ENCODE measurements at places on chromosomes 11 and 22. TPM values are rescaled to one million over a fixed set of nuclear protein-coding genes. Genes with fewer than 3 reads are reported as not detected.

Gene RBMXL2
- total RNA-seq: 2.7 TPM

DNA sequence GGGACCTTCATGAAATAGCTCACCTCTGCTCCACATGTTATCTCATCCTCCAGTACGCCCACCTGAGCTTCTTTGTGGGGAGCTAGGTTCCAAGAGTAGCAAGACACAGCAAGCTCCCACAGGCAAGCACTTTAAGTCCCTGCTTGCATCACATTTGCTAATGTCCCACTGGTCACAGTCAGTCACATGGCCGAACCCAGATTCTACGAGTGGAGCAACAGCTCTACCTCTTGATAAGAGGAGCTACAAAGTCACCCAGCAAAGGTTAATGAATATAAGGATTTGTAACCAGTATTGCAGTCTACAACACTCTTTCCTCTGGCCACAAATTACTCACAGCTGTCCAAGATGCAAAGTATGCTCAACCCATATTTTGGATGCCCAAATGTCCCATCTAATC is 15.2 kb upstream of the MS4A15 start:
- no peak for DNase-seq

Gene DDI1
- total RNA-seq: not detected

Gene ANO5
- not detected for total RNA-seq

DNA sequence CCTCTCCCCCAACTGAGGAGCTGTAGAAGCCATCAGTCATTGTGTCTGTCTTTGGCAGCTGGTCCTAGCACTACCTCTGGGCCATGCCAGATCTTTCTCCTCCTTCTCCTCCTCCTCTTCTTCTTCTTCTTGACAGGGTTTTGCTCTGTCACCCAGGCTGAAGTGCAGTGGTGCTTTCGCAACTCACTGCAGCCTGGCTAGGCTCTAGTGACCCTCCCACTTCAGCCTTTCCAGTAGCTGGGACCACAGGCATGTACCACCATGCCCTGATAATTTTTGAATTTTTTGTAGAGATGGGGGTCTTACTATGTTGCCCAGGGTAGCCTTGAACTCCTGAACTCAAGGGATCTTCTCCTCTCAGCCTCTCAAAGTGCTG is 50.1 kb upstream of the SHANK2 start:
- no peak for DNase-seq

All from OCI-LY7 (cell line).